Fibroblast of the aortic adventitia (primary cell): ENCODE measurements at places on chromosomes 4 and X. TPM values are rescaled to one million over a fixed set of nuclear protein-coding genes. Genes with fewer than 3 reads are reported as not detected.

ADGRG2 gene
- total RNA-seq, result 0.18 and 0.25 TPM in 2 replicates

PF4V1 gene
- total RNA-seq, result not detected in 2 replicates

GPM6B gene
- 0.57 and 10.4 TPM in 2 replicates for total RNA-seq

GYPB gene
- not detected in 2 replicates for total RNA-seq

IKBKG gene
- total RNA-seq, result 17.1 and 37.2 TPM in 2 replicates

MAOA gene
- total RNA-seq, result 4.7 and 9.6 TPM in 2 replicates

MAGEE2 gene
- not detected in 2 replicates for total RNA-seq

TECRL gene
- total RNA-seq, result not detected in 2 replicates

GPR119 gene
- total RNA-seq, result not detected in 2 replicates

IL15 gene
- 2.3 TPM in 2 replicates for total RNA-seq

PRPS2 gene
- 7.9 and 37.7 TPM in 2 replicates for total RNA-seq

HS6ST2 gene
- under 0.01 TPM in 1 of 2 replicates, not detected in the other for total RNA-seq

KDR gene
- 2.5 and 10.9 TPM in 2 replicates for total RNA-seq

UPF3B gene
- 2.1 and 7.5 TPM in 2 replicates for total RNA-seq

HTRA3 gene
- total RNA-seq, result 7.6 and 9.6 TPM in 2 replicates

CXCL13 gene
- not detected in 2 replicates for total RNA-seq

ENOX2 gene
- total RNA-seq, result 13.2 and 16.5 TPM in 2 replicates

AFP gene
- total RNA-seq, result 0.90 TPM in 1 of 2 replicates, not detected in the other

SPANXA2 gene
- not detected in 2 replicates for total RNA-seq

MAOB gene
- total RNA-seq, result 0.72 TPM in 1 of 2 replicates, not detected in the other

WAS gene
- 0.09 TPM in 1 of 2 replicates, not detected in the other for total RNA-seq

ATP2B3 gene
- total RNA-seq, result not detected in 2 replicates

EDNRA gene
- total RNA-seq, result 10.8 and 37.6 TPM in 2 replicates

TMPRSS11D gene
- total RNA-seq, result 0.09 TPM in 1 of 2 replicates, not detected in the other

ANXA3 gene
- 12.3 and 31.2 TPM in 2 replicates for total RNA-seq

AFF2 gene
- total RNA-seq, result 0.33 and 6.6 TPM in 2 replicates

SLC6A14 gene
- not detected in 2 replicates for total RNA-seq

SOWAHD gene
- not detected in 2 replicates for total RNA-seq

MMRN1 gene
- 0.45 and 3.7 TPM in 2 replicates for total RNA-seq

ARAP2 gene
- 0.63 and 1.5 TPM in 2 replicates for total RNA-seq

TDO2 gene
- 1.5 and 1.8 TPM in 2 replicates for total RNA-seq

USP17L27 gene
- total RNA-seq, result not detected in 2 replicates

UCHL1 gene
- 765 and 2,143 TPM in 2 replicates for total RNA-seq

CXXC4 gene
- total RNA-seq, result under 0.01 TPM in 1 of 2 replicates, not detected in the other

SSX1 gene
- total RNA-seq, result 0.09 TPM in 1 of 2 replicates, not detected in the other

CDKL2 gene
- 1.3 and 7.5 TPM in 2 replicates for total RNA-seq

MAB21L2 gene
- 0.63 TPM in 1 of 2 replicates, not detected in the other for total RNA-seq

CXCL9 gene
- not detected in 2 replicates for total RNA-seq

UGT2B15 gene
- total RNA-seq, result not detected in 2 replicates

SPP1 gene
- total RNA-seq, result 0.72 and 11.9 TPM in 2 replicates

SPIN4 gene
- total RNA-seq, result 3.1 and 13.3 TPM in 2 replicates

SHOX gene
- not detected in 2 replicates for total RNA-seq
